ENCODE measurements at places on chromosomes 12 and 14.
A peak's percentile ranks its signal among the peaks of the same experiment; 100 is the strongest.

DNA sequence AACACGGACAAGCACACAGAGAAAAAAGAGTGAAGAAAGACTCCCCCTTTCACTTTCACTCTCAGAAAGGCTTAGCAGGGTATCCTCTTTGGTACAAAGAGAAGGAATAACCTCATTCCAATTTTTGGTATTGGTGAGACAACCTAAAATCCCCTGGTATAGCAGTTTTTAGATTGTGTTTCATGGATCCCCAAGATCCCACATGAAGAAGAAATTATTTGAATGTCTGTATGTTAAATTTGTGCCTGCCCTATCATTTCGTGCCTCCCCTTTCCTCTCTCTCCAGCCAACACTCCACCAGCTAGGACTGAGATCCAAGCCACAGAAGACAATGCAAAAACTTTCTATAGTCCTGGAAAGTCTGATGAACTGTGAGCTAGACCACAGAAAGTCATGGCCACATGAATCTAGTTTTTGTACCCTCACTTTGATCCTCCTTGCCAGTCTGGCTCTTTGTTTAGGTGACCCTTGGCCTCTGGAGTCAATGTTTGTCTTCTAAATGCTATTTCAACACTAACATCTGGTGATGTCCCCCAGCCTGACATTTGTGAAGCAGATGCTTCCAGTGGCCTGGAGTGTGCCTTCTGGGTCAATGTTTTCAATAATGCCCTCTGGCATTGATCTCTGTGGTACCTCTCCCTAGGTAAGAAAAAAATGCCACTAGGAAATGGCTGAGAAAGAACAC lies 181.9 kb upstream of the BMP4 start:
- no peak for DNase-seq

GRCh38 chr12:63302269-63302940 lies 151.4 kb upstream of the AVPR1A start:
- DNase-seq, result no peak

- no peak for DNase-seq
These were observed 8.7 kb upstream of the SPATS2 start for GRCh38 chr12:49358483-49359141.

DNA sequence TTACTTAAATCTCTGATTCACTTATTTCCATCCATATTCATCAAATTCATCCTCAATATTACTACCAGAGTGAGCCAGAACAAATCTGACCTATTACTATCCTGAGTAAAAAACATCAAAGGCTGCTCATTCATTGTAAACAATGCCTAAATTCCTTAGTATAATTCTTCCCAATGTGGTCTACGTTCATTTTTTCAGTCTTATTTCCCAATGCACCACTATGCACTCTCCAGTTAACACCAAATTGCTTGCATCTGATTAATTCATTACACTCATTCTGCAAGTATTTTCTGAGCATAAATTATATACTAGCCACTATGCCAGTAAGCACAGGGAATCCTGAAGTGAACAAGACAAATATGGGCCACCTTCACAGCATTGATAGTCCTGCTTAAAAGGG lies 110.0 kb downstream of the EPS8 start:
- no peak for DNase-seq

DNA sequence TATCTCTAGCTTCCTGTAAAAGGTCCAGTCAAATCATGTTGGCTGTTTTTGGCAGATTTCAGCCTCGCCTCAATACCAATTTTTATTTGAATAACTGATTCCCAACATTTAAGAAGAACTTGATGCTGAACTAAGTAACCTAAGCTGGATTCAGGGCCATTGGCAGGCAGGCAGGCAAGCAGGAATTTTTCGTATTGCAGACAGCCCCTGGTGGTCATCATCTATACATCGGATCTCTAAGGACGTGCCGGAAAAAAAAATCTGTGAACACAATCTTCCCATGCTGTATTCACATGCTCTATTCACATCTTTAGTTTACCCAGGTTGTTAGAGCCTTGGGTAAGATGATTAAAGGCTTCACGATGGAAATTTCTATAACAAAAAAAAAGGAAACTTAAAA lies 7.0 kb downstream of the VCPKMT start:
- no peak for DNase-seq

GRCh38 chr12:55797068-55797467 lies 20.5 kb downstream of the SARNP start:
- DNase-seq, result no peak

- DNase-seq, result no peak
These were observed 6.0 kb downstream of the ESRRB start for GRCh38 chr14:76381817-76382494.

GRCh38 chr12:70317781-70318180 lies 48.3 kb upstream of the KCNMB4 start:
- no peak for DNase-seq

GRCh38 chr12:109461049-109461845 lies 15.9 kb downstream of the KCTD10 start:
- DNase-seq, result no peak

GRCh38 chr12:7282844-7283243 lies 21.0 kb upstream of the ACSM4 start:
- no peak for DNase-seq

DNA sequence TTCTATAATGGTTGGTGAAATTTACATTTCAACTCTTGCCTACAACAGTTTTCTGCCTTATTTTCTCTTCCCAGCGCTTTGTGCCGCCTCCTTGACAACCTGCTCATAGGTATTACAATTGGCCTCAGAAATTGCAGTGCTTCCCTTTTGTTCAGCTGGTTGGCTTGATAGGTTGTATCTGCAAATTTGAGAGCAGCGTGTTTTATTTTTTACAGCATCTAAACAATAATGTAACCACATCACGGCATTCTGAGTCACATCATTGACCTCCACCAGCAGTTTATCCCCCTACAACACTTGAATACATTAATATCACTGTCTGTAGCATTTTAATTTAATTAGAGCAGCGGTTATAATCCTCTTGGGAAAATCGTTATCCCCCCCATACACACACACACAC lies 99.4 kb downstream of the ETV6 start:
- DNase-seq, result no peak

DNA sequence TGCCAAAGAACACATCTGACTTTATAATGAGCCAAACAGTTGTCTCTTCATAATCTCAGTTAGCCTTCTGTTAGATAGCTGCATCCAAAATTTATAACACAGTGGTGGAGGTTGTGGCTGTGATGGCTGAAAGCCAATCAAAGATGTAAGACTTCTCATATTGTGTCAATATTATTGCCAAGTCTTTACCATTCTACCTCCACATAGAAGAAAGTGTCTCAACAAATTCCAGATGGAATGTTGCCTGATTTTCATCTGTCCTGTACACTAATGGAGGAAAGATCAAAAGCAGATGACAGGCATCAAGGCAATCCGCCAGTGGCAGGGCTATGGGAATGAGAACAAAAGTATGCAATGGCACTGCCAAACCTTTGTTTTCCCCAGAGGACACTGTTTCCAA lies 813.1 kb upstream of the NOVA1 start:
- DNase-seq, result no peak

GRCh38 chr12:54935235-54935951 lies 49.2 kb downstream of the TESPA1 start:
- DNase-seq, result peak; percentile 41

DNA sequence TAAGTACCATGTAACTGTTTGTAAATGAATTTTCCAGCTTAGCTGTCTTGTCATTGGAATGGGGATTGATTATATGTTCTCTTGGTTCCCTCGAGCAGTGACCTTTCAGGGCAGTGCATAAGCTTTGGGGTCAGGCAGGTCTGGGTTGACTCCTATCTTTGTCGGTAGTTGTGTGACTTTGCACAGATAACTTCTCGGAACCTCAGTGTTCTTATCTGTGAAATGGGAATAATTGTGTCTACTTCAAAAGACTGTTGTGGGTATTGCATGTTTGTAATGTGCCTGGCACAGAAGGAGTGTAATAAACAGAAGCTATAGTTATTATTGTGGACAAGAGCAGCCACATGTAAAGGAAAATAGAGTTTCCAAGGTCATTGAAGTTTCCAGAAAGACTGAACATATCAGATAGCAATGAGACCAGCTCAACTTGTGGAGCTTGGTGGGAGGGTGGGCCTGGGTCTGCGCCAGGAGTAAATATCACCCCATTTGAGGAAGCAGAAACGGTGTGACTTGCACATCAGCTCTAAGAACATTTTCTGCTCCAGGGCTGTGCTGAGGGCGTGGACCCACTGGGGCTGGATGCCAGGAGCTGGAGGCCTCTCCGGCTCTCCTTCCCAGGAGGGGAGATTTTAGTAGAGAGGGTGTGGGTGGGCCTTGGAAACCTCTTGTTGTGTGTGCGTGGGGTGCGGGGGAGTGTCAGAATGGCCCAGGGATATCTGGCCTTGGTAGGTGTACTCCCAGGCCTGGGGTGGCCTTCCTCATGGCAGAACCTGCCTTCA lies 19.7 kb downstream of the FOS start:
- no peak for DNase-seq

GRCh38 chr14:77849711-77850110 lies 49.8 kb downstream of the ADCK1 start:
- no peak for DNase-seq

- no peak for DNase-seq
These were observed 21.7 kb downstream of the XRCC3 start for GRCh38 chr14:103693515-103693914.

DNA sequence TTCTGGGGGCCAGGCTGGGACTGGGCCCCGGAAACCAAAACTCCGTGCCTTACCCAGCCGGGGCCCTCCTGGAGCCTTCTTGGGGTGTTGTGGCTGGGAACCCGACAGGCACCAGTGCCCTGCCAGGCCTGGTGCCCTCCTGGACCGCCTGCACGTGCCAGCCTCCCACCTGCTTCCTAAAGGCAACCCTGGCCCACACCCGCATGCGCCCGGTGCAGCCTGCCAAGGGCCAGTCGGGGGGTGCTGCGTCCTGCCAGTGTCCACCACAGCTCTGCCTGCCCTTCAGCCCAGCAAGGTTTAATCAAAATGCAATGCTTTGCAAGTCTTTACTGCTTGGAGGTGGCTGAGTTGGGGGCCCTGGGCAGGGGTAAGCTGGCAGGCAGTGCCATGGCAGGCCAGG lies 5.2 kb upstream of the ADSS1 start:
- DNase-seq, result no peak

GRCh38 chr14:24197056-24197450 lies 1.8 kb upstream of the TM9SF1 start:
- DNase-seq, result no peak

- DNase-seq, result no peak
These were observed 490 bp downstream of the RILPL1 start for GRCh38 chr12:123532808-123533649.

DNA sequence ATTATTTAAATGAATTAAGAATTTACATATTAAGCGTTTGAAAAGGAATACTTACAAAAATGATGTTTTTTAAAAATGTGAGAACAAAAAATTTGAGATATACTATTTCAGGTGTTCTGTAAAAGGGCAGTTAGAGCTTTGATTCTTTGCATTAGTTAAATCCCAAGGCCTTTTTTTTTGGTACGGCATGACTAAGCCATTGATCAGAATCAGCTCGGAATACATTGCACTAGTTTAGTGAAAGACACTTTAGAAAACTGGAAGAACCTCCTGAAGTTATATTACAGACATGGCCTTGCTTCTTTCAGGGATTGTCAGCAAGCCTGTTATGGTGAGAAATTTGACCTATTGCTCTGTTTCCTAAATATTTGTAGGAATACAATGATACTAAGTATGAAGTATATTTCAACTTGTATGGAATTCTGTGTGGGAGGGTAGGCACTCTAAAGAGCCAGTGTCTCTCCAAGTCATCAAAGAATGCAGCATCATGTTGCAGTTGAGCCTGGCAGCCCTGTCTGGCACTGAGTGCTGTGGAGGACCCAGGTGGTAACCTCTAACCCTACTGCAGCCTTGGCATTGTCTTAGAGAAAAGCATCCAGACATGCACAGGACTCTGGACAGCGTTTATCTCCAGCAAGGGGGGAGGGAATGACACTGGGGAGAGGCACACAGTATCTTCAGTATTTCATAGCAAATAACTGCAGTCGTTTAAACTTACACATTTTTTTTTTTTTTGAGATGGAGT lies 1.5 kb downstream of the KLC1 start:
- no peak for DNase-seq

- no peak for DNase-seq
These were observed 11.9 kb upstream of the CIPC start for GRCh38 chr14:77086017-77086727.

DNA sequence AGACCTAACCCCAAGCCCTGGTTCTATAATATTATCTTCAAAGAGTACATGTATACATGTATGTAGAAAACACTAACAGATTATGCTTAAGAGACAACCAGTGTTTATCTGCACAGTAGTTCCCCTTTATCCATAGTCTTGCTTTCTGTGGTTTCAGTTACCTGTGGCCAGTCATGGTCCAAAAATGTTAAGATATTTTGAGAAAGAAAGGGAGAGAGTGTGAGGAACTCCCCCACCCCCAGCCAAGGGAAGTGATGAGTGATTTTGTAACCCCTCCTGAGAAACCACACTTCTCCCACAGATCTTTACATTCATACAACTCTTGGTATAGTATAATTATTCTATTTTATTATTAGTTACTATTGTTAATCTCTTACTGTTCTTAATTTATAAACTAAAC lies 77.3 kb upstream of the CNTN1 start:
- no peak for DNase-seq

- peak; percentile 60 for DNase-seq
These were observed 22.9 kb downstream of the ETFBKMT start for GRCh38 chr12:31682136-31682962.

GRCh38 chr12:79818856-79819255 lies 116.0 kb downstream of the PPP1R12A start:
- DNase-seq, result no peak

DNA sequence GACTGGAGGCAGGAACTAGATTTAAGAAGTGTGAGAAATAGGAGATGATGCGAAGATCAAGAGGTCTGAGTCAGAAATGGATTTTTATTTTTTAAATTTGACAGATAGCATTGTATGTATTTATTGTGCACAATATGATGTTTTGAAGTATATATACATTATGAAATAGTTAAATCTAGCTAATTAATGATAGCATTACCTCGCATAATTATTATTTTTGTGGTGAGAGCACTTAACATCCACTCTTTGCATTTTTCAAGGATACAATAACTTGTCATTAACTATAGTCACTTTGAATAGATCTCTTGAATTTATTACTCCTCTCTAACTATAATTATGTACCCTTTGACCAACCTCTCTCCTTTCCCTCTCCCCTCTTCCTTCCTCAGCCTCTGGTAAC lies 3.7 kb downstream of the SMOC1 start:
- no peak for DNase-seq

- DNase-seq, result no peak
These were observed 54.5 kb downstream of the ATP2A2 start for GRCh38 chr12:110335481-110336045.

DNA sequence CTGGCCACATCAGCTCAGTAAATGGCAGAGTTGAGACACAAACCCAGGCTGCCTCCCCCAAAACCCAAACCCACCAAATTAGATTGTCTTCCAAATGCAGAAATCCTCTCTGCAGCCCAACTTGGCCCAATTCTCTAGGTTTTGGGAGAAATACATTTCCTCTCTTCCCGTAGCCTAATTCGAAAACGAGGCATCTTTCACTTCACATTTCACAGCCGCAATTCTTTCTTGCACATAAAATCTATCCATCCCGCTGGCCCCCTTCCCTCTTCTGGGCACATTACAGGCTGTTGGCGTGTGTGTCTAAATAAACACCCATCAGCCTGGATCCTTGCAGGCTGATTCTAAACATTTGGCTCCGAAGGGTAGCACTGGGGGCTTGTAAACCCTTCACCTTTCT lies 83.8 kb upstream of the VRK1 start:
- no peak for DNase-seq

- no peak for DNase-seq
These were observed at the start of gene VSIG10 for GRCh38 chr12:118103601-118104382. Gene VSIG10, minus strand, starts transcription at chr12:118104011. Its CDS starts 340 bp downstream, at chr12:118103671.

- DNase-seq, result no peak
These were observed 1.9 kb upstream of the RIN3 start for GRCh38 chr14:92511453-92512238.

Data from activated CD4-positive, alpha-beta T cell treated with anti-CD3 and anti-CD28 coated beads, Interleukin-2, amount 50 U/mL, for 4 hours (primary cell).